ENCODE measurements at places on chromosomes 13 and 19.

GRCh38 chr19:2561895-2562294 lies 86.0 kb downstream of the GADD45B start:
- DNase-seq = no peak

- DNase-seq = no peak
These were observed 420.5 kb upstream of the HTR2A start for GRCh38 chr13:47317356-47317755.

DNA sequence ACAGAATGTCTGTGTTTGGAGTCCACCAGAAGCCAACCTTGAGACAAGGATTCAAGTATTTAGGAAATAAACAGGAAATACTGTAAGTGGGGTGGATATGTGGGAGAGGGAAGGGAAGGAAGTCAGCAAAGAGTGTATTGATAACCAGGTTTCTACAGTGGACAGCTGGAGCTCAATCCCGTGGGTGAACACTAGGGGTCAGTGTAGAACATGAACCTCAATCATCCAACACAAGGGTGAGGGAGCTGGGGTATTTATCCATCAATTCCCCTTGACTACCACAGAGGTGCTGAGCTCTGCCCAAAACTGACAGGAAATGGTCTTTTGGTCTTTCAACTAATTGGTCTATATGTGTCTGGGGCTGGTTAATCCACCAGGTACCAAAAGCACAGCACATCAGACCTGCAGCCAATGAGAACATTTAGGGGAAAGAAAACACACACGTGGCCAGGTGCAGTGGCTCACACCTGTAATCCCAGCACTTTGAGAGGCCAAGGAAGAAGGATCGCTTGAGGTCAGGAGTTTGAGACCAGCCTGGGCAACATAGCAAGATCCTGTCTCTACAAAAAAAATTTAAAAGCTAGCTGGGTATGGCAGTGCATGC lies 5.6 kb upstream of the SYDE1 start:
- DNase-seq = peak; percentile 50

- peak; percentile 5 for DNase-seq
These were observed 6.9 kb upstream of the CBY2 start for GRCh38 chr13:45695198-45695730.

- DNase-seq = no peak
These were observed 82.7 kb downstream of the KDM4B start for GRCh38 chr19:5051619-5052018.

GRCh38 chr13:71625694-71626093 lies 241.3 kb downstream of the DACH1 start:
- DNase-seq = peak; percentile 89

DNA sequence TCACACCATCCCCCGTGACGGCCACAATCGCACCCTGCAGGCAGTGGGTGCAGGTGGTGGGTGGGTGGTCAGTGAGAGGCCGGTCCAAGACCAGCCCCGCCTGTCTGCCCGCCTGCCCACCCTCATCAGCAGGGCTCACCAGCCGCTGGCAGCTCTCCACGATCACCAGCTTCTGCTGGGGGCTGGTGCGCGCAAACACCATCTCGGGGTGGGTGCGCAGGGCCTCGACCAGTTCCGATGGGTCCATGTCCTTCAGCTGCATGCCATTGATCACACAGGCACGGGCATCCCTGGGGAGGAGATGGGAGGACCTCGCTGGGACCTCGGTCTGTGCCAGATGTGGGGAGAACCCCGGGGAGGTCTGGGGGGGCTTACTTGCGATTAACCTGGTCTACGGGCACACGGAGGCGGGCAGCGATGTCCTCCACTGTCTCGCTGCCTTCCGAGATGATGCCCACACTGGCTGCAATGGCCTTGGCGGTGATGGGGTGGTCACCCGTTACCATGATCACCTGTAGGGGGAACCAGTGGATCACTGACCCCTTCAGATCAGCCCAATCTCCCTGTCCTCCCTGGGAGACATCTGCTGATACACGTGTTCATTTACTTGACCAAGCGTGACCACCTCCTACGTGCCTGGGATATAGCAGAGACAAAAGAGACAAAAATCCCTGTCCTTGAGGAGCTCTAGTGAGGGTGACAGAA lies 8.0 kb downstream of the ATP4A start:
- DNase-seq = peak; percentile 24

- DNase-seq = no peak
These were observed 119.7 kb downstream of the COL4A2 start for GRCh38 chr13:110426735-110427134.

- DNase-seq = peak; percentile 0
These were observed 620.0 kb upstream of the ATXN8OS start for GRCh38 chr13:69487576-69487975.

DNA sequence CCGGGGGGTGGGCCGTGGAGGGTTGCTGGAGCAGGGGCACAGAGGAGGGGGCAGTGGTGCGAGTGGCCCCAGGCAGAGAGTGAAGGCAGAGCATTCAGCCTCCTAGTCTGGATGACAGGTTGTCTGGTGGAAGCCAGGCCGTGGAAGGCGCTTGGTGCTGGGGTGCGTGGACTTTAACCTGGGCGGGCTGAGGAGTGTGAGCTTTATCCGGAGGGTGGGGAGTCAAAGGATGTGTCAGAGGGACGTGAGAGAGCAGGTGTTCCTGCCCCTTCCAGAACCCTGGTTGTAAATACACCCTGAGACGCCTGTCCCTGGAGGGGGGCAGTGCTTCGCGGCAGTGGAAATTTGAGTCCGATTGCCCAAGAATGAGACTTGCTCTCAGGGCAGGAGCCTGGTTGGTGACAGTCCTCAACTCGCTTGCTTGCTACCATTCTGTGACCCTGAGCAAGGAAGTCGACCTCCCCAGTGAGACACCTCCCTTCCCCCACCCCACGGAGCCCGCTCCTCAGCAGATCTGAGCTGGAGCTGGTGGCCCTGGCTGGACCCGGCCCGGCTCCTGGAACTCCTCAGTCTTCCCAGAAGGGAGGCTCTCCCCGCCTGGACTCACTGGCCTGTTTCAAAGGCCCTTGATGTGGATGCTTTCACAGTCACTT lies 2.3 kb downstream of the SPPL2B start:
- no peak for DNase-seq

GRCh38 chr13:111533900-111534683 lies 213.7 kb downstream of the TEX29 start:
- DNase-seq = no peak

DNA sequence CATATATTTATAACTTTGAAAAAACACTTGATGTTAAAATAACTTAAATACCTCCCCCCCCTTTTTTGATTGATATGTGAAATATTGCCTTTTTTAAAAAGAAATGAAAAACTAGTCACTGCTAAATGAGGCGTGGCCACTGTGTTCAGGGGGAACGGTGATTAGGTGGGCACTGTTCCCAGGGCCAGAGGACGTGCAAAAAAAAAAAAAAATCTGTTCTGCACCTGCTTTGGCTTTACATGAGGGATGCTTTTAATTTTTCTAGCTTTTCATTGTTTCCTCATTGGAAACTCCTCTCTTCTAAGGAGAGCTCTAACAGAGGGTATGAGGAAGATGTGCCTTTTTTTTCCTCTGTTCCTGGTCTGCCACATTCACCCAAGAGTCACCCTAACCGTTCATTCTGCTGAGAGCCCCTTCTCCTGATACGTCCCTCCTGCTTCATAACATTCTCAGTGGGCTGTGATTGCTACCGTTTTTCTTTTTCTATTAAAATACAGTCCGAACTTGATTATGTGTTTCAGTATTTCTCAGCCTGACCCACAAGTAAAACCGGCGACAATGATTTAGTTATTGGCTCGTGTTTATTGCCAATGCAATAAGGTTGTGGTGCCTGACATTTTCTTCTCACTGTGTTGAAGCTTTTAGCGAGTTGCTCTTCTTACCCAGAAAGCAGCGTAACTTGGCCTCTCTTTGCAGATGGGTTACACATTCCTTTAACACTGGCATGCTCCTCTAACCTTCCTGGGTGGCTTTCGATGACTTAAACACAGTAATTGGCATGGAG lies 64.8 kb upstream of the ZNF536 start:
- no peak for DNase-seq

DNA sequence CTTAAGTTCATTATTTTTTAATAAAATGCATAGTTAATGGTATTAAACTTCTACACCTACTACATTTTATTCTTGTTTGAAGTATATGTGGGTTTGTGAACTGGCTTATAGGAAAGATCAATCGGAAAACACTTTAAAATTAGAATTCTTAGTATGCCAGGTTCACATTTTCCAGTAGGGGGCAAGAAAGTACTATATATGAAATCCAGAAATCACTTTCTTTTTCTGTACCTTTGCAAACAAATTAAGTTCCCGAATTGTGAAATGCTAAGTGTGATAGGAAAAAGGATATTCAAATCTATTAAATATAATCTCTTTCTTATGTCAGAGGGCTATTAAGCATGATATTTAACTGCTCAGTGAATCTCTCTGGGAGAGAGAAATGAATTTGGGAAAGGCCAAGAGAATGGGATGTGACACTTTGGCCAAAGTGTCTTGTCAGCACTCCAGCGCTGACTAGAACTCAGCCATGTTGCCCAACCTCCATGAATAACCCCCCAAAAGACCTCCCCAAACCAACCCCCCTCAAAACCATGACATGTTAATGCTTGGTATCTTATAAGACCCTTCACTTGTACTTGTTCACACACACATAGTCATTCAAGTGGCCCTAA lies 122.6 kb upstream of the SLC10A2 start:
- DNase-seq = peak; percentile 67

DNA sequence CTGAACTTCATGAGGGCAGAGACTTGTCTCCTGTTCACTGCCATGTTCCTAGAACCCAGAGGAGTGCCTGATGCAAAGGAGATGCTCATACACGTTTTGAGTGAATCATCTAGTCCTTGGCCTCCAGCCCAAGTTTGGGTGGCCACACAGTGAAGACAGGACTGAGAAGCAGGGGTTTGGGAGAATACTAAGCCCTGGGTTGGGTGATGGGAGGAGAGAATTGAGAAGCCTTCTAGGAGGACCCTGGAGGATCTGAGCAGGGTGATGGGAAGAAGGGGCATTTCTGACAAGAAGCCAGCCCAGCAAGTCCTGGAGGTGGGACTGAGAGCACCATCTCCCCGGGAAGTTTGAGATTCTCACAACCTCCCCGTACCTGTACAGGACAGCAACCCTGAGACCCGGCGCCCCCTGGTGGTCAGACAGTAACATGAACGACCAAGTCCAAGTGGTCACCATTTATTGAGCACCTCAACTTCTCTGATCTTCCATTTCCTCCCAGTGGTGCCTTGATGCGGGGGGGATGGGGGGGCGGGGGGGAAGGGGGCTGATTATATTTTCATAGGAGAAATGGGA lies 11.0 kb downstream of the CTU1 start:
- peak; percentile 38 for DNase-seq

GRCh38 chr13:109547942-109548341 lies 238.4 kb downstream of the IRS2 start:
- no peak for DNase-seq

GRCh38 chr19:41847351-41848105 lies 2.7 kb downstream of the DMRTC2 start:
- DNase-seq = no peak

DNA sequence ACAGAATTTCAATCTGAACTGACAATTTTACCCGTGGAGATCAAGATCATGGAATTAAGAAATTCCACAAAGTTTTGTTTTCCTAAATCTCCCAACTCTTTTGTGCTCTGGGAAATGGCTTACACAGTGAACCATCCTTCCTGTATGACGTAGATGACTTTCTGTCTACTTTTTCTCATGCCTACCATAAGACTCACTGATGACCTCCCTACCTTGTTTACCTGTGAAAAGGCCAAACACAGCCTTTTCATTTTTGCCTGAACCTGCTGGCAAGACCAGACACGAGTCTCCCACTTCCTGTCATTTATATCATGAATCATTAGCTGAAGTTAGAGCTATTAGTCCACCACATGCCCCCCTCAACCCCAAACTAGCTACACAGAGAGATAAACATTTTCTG lies 4.6 kb upstream of the KBTBD6 start:
- no peak for DNase-seq

GRCh38 chr13:112034231-112034630 lies 32.7 kb upstream of the SOX1 start:
- no peak for DNase-seq

DNA sequence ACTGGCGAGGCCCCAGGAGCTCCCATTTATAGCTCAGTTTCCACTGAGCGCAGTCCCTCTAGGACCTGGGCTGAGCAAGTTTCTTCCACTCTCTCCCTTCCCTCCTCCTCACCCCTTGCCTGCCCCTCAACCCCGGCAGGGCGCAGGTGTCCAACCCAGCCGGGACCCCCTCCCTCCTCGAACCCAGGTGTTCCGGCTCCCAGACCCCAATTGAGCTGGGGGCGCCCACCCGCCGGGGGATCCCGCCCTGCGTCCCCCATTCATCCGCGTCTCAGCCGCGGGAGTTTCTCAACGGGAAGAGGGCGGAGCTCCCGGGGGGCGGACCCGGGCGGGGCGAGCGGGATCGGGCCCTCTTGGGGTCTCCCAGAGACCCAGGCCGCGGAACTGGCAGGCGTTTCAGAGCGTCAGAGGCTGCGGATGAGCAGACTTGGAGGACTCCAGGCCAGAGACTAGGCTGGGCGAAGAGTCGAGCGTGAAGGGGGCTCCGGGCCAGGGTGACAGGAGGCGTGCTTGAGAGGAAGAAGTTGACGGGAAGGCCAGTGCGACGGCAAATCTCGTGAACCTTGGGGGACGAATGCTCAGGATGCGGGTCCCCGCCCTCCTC lies at the start of gene KIRREL2:
TSS of gene KIRREL2 (plus strand) at position 366 of the 604 bp plus-strand sequence. CDS start at position 575, 209 bp downstream.
- no peak for DNase-seq

DNA sequence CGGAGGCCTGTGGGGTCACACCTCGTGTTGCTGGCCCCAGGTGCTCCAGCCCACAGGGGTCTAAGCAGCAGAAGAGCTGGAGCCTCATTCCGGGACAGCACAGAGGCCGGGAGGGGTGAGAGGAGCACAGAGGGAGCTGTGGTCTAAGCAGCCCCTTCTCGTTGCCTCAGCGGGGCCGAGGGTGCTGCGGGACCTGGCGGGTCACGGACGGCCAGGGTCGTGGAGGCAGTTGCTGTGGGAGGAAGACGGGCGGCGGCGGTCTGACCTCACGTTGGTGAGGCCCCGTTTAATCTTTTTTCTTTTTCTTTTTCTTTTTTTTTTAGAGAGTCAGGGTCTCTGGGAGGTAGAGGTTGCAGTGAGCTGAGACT lies 21.7 kb downstream of the PIAS4 start:
- no peak for DNase-seq

DNA sequence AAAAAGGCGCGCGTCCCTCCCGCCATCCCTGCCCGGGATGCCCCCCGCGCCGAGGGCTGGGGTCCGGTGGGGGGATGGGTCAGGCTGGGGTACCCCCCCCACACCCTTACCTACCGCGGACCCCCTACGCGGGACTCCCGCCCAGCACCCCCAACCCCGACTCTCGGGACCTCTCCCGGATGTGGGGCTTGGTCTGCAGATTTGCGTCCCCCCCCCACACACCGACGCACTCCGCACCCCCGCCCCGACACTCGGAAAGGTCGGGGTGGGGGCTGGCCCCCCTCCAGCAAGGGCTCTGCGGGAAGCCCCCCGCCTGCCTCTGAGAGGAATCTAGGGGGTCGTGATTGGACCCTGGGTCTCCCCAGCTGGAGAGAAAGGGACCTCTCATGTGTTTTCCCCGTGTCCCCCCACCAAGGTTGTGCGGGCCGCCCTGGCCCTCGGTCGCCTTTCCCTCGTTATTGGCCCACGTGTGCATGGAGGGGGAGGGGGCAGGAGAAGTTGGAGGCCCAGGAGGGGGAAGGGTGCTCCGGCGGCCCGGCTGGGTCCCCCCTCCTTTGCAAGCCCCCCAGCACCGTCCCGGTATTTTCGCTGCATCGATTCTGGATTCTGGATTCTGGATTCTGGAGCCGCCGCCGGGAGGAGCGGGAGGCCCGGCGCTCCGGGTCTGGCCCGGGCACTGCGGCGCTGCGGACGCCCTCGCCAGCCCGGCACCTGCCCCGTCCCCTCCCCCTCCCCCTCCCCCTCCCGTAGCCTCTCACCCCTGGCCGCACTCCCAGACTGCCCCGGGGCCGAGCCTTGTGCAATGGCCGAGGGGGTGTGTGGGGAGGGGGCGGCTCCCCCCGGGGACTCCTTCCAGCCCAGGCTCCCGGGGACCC lies 607 bp downstream of the NFIC start:
- no peak for DNase-seq

Measured in fibroblast of lung (primary cell).